ENCODE measurements at places on chromosomes 4 and X.
A peak's percentile ranks its signal among the peaks of the same experiment; 100 is the strongest.

DNA sequence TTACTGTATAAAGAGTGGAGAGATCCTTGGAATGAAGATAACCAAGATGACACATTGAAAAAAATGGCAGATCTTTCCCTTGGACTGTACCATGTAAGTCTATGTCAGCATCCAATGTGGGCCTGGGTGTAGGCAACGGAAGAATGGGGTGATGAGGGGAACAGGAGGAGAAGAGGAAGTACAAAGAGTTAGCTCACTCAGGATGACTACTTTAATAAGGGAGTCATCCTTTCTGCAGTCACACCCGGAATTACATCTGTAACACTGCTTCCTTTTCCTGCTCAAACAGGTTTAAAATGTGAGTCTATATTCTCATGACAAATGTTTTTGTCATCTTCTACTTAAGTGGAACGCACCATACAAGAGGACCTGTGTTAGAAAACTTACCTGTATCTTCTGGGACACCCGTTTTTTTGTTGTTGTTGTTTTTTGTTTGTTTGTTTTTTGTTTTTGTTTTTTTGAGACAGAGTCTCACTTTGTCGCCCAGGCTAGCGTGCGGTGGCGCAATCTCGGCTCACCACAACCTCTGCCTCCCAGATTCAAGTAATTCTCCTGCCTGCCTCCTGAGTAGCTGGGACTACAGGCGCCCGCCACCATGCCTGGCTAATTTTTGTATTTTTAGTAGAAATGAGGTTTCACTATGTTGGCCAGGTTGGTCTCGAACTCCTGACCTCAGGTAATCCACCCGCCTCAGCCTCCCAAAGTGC, 18.0 kb downstream of the HPSE start:
- DNase-seq = no peak

DNA sequence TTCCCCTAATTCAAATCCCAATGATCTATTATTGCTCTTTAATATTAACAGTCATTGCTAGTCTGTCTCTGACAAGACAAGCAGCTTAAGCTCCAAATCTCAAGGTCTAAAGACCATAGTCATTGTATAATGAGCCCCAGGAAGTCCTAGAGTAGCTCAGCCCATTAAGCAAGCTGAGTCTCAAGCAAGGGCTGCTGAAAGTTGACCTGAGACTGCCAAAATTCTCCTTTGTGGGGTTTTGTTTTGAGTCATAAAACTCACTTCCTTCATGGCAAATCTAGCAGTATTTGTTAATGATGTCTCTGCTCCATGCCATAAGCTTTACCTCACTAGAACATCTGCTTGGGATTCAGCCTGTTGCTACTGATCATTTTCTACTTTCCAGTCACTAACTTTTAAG, 313.2 kb downstream of the ANTXR2 start:
- DNase-seq = no peak

DNA sequence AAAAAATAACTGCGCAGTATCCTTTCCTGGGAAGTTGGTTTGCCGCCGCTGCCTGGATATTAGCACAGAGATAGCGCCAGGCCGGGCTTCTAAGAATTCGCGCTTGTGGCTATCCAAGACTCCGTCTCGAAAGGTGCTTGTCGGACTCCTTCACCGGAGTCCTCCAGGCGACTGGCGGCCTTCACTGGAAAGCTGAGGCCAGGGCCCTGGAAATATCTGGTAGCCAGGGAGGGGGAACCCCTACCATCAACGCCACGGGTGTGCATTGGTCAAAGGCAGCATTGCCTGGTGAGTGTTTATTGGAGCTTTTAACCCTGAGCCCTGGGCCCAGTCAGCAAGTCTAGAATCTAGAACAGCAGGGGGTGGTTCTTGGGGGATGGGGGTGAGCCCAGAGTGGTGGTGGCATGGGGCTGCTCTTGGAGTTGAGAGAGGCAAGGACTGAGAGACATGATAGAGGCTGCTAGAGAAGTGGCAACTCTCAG, 577 bp upstream of the PIM2 start:
- no peak for DNase-seq

DNA sequence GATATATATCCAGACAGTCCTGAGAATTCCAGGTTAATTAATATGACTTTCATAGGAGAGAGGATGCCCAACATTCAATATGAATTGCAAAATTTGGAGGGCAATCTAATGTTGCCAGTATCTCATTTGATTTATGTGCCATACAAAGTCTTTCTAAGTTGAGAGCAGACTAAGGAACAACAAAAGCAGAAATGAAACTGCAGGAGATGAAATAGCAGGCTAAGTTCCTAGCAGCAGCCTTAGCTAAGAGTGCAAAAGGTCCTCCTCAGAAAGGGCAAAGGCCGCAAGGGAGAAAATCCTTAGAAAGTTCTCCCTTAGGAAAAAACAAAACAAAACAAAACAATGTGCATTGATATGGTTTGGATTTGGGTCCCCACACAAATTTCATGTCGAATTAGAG, 602.9 kb upstream of the HTR2C start:
- DNase-seq = no peak

DNA sequence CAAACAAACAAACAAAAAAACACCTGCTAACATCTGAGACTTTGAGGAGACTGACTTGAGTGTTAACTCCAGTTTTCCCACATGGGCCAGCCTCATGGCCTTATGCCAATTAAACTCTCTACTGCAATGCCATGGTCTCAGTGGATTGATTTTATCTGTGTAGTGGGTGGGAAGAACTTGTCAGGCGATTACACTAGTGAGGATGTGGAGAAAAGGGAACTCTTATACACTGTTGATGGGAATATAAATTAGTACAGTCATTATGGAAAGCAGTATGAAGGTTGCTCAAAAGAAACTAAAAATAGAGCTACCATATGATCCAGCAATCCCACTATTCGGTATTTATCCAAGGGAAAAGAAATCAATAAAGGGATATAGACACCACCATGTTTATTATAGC, 12.8 kb upstream of the XIAP start:
- no peak for DNase-seq

DNA sequence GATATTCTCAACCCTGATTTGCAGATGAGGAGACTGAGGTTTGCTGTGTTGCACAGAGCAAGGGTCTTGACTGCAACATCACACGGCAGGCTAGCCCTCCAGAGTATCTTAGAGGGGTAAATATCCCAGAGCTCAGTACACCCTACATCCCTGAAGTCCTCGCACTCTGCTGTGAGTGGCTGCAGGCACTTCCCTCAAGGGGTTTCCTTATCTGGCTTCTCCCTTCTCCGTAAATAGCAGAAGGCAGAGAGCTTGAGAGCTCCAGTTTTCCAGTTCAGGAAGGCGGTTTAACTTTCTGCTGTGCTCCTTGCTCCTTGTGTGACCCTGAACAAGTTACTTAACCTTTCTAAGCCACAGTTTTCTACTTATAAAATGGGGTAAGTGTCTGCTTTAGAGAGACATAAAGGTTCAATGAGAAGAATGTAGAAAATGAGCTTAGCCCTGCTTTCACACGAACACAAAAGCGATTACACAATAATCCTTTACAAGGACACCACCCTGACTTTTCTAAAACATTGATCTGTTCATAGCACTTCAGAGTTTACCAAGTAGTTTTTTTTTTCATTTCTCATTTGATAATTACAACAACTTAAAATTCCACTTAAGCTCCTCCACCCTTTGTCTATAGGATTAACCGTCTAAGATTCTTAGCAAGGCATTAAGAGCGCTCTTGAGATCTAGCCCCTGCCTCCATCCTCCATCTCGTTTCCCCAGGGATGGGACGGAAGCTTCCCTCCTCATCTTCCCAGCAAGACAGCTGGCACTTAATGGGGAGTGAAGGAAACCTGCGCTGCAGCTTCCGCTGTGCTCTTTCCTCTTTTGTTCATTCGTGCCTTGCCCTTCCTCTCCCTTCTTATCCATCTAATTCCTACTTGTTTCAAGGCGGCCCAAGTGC, 68.4 kb downstream of the TAPT1 start:
- no peak for DNase-seq

DNA sequence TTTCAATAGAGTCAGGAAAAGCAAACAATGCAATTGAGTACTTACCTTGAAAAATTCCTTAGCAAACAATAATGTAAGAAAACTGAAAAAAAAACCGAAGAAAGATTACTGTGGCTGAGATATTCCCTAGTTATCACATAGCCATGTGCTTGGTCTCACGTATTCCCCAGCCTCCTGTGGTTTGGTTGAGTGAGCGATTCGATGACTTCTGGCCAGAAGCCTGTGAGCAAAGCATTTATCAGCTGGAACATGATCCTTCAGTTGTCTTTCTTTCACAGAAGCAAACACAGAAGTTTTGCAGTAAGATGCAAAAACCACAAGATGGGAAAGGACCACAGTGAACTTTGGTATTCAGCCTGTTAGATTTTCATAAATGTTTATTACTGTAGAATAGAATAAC, 1754.3 kb upstream of the AGA start:
- no peak for DNase-seq

GRCh38 chrX:28850955-28851354, 263.7 kb downstream of the IL1RAPL1 start:
- no peak for DNase-seq

- peak; percentile 26 for DNase-seq
Observed at GRCh38 chr4:141302924-141303323, 82.2 kb downstream of the ZNF330 start.

- no peak for DNase-seq
Observed at GRCh38 chrX:36721990-36722389, 286.2 kb upstream of the FAM47C start.

DNA sequence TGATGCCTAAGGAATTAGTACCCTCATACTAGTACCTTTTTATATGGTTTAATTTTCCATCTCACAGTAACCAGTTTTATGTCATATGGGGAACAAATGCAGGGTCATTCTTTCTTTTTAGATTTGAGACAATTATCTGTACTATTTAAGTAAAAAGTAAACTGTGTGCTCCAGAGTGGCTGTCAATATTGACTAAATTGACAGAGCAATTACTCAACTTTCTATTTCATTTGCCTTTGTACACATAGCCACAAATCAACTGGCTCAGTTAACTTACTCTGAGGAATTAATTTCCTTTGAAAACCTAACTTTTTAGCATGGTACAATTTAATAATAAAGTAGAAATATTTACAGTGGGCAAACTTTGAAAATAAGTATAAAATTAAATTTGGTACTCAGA, 28.5 kb upstream of the TEX13C start:
- DNase-seq = no peak

GRCh38 chrX:13026877-13027652, 17.4 kb downstream of the FAM9C start:
- no peak for DNase-seq

GRCh38 chrX:78624962-78625909, 33.9 kb downstream of the RTL3 start:
- DNase-seq = peak; percentile 15

DNA sequence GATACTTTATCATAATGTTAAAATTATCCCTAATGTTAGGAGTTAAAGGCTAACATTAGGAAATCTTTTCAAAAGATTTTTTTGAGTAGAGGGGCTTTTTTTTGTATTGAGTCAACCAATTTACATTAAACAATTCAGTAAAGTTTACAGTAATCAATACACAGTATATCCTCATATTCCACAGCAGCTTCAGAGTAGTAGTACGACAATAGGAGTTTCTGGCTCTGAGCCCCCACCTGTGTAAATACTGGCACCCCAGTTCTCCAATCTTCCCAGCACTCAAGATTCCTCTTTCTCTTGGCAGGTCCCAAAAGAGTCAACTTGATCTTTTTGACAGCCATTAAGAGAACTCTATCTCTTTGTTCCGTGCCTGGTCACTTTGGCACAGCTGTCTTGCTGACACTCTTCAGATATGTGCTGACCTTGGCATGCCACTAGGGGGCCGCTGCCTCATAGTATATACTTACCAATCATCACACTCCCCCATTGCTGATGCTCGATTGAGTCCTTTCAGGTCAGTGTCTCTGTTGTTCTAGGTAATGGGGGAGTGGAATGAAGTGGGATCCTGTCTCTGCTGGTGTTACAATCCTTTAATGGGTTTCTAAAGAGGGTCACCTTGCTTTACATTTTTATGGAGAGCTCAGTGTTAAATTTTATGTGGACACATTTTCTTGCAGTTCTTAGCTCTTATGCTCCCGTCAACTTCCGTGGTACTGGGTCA, 19.5 kb upstream of the CCNI start:
- peak; percentile 75 for DNase-seq

GRCh38 chrX:45889471-45889870, 655.8 kb downstream of the ZNF674 start:
- DNase-seq = no peak

- no peak for DNase-seq
Observed at GRCh38 chr4:74932010-74932409, 906 bp upstream of the PARM1 start.

GRCh38 chr4:80092088-80092487, 19.1 kb upstream of the ANTXR2 start:
- DNase-seq = no peak

DNA sequence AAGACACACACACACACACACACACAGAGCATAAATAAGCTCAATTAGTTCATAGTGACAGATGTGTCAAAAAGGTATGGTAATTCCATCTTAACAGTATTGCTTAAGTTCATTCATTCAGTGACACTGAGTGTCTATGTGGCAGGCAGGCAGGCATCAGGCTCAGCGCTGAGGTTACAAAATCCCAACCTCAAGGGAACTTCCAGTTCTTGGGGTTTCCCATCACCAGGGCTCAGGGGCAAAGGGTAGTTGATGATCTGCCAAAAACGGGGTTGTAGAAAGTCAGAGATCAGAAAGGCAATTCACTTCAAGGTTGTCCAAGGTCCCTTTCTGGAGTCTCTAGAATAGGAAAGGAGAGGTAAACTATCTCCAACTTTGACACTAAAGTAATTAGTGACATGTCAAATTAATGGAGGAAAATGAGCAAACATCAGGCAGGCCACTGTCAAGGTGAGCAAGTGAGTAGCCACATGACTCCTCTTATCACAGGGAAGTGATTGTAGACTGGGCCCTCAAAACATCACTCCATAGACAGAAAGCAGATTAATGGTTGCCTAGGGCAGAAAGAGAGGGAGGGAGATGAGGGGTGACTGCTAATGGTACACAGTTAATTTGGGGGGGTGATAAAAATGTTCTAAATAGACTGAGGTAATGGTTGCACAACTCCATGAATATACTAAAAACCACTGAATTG, 41.8 kb downstream of the GPC4 start:
- no peak for DNase-seq

- no peak for DNase-seq
Observed at GRCh38 chr4:71283642-71284257, 55.1 kb upstream of the SLC4A4 start.

DNA sequence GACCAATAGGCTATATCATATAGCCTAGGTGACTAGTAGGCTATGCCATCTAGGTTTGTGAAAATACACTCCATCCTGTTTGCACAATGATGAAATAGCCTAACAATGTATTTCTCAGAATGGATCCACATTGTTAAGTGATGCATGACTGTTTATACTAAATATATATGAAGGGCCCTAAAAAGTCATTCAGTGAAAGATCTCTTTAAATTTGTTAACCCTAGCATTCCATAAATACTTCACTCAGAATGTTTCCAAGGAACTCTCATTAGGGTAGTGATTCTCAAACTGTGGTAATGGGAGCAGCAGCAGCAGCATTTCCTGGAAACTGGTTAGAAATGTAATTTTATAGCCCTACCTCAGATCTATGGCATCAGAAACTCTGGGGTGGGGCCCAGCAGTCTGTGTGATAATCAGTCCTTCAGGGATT, 74.9 kb downstream of the PRRG1 start:
- DNase-seq = no peak
